ENCODE measurements at places on chromosomes 12 and 14. TPM values are rescaled to one million over a fixed set of nuclear protein-coding genes. Genes with fewer than 3 reads are reported as not detected.

Gene HNF1A
- polyA plus RNA-seq = not detected

Gene FAR2
- 3.4 TPM for polyA plus RNA-seq

Gene G2E3
- 21.7 TPM for polyA plus RNA-seq

Gene VWF
- polyA plus RNA-seq = 0.22 TPM

Gene CCDC38
- not detected for polyA plus RNA-seq

Gene KIF5A
- polyA plus RNA-seq = 0.38 TPM

Gene ST8SIA1
- 0.26 TPM for polyA plus RNA-seq

Gene TAS2R43
- not detected for polyA plus RNA-seq

Gene IFNG
- polyA plus RNA-seq = not detected

Gene ALDH1L2
- polyA plus RNA-seq = 90.5 TPM

Gene CNPY2
- polyA plus RNA-seq = 186 TPM
